ENCODE measurements at places on chromosomes 2 and 18. TPM values are rescaled to one million over a fixed set of nuclear protein-coding genes. Genes with fewer than 3 reads are reported as not detected.

Gene OR6B2
- total RNA-seq = not detected

Gene XRCC5
- total RNA-seq = 644 TPM

GRCh38 chr2:140551287-140551686 is 1579.5 kb downstream of the LRP1B start:
- DNase-seq = no peak

Gene ST6GAL2
- 16.2 TPM for total RNA-seq

Gene SMAD2
- total RNA-seq = 132 TPM

Measured in H1 (cell line).